G401 (cell line): ENCODE measurements at places on chromosomes 6 and 20. TPM values are rescaled to one million over a fixed set of nuclear protein-coding genes. Genes with fewer than 3 reads are reported as not detected.
A peak's percentile ranks its signal among the peaks of the same experiment; 100 is the strongest.

The FNDC11 gene
- 0.86 and 1.4 TPM in 2 replicates for total RNA-seq

The OR12D3 gene
- not detected in 2 replicates for total RNA-seq

DNA sequence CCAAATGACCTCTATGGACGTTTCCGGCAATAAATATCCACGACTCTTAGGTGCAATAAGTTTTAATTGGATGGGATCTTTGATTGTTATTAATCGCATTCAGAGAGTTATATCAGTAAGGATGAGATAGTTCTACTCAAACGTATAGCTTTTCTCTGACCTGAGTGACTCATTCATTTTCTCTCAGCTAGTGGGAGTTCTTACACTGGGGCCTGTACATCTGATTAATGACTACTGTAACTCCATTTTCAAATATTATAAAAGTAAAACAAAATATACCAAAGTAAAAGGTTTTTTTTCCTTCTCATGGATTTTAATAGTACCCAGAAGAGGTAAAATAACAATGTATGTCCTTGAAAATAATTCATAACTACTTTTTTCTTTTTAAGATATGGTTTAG lies 41.1 kb upstream of the SAMD5 start:
- no peak for DNase-seq

- DNase-seq: no peak
Measured at GRCh38 chr20:53872081-53872541, 198.3 kb downstream of the BCAS1 start.

DNA sequence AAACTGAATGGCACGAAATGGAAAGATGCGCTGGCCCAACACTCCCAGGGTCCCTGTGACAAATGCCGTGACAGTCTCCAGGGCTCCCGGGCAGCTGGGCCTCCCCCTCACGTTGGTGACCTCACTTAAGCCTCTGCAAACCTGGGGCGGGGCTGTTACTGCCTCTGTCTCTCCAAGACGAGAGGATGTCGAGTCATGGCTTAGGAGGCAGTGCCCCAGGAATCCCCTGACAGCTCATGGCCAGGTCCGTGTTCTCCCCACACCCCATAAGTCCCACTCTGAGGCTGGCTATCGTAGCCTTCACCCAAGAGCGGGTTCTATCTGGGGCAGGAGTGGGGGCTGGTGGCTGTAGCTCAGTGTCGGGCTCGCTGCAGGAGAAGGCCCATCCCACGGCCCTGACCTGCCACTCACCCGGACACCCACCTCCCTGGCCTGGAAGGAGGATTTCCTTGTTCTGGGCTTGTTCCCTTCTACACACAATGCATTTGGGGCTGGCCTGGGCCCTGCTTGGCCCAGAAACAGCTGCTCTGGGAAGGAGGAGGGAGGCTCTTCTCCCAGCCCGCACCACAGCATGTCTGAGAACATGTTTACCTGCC lies 5.6 kb upstream of the RPS21 start:
- no peak for DNase-seq

DNA sequence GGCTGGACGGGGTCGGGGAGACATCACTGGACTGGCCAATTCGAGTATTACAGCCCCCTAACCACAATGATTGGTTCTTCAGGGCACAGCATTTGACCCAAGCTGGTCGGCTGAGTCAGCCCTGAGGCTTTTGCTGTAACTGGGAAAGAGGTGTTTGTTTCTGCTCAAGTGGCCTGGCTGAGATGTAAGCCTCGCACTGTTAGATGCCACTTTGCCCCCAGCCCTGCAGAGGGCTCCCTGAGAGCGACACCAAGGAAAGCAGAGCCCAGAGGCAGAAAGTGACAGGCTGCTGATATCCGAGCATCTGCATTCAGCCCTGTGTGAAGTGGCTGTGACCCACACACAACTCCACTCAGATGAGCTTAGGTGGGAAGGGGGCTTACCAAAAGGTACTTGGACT lies 19.4 kb downstream of the ERGIC3 start:
- peak; percentile 31 for DNase-seq

GRCh38 chr20:50343125-50343489 lies 152.5 kb downstream of the CEBPB start:
- DNase-seq: no peak

DNA sequence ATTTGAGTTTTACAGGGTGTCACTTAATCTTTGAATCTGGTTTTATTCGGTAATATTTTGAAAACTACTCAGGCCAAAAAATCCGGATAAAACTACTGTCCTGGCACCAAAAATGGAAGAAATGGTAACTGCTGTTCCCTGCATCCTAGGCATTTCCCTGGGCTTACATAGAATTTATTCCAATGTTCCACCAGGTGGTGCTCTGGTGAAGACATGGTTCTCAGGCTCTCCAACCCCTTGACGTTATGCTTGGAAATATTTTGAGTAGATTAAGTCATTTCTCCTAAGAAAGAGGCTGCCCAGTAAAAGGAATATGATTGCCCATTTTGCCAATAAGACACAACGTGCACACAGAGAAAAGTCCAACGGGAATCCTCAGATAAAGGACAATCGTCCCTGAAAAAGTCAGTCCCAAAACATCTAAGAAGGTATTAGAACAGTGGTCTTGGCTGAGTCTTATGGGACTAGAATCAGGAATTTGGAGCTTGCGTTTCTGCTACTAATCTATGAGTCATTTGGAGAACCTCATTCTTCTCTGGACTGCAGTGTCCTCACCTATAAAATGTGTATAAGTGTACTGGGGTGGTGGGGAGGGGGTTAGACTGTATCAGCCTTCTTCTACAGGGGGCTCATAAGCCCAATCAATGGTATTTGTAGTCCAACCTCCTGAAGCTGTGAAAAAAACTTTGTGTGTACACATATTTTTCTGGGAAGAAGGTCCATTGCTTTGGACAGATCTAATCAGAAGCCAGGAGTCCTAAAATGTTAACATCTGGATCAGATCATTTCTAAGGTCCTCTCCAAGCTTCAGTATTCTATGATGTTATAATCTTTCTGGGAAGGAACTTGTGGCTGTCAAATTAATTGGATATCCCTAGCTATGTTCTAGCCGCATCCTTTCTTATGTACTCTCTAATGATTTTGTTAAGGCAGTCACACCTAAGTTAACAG lies 131.0 kb upstream of the BMP2 start:
- DNase-seq: no peak
